C1 segment of cervical spinal cord (tissue), 14 donors: ENCODE measurements at places on chromosomes 6 and 20.

- DNase-seq = no peak
Observed at GRCh38 chr6:71228461-71229041, 60.1 kb upstream of the OGFRL1 start.

DNA sequence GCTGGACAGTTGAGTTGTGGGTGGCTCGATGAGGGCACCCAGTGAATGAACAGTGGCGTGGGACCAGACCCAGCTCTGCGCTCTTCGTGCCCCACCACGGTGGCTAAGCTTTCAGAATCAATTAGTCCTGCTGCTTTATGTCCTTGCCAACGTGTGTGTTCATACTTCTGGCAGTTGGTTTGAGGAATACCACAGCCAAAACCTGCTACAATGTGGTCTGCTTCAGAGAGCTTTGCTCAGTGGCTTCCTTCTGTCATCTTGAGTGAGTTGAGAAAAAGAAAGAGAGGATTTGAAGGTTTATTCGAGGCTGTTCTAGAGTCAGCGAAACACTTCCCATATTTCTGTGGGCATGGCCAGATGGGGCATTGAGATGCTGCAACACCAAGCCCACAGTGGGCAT, 39.5 kb upstream of the SLC22A2 start:
- DNase-seq = no peak

DNA sequence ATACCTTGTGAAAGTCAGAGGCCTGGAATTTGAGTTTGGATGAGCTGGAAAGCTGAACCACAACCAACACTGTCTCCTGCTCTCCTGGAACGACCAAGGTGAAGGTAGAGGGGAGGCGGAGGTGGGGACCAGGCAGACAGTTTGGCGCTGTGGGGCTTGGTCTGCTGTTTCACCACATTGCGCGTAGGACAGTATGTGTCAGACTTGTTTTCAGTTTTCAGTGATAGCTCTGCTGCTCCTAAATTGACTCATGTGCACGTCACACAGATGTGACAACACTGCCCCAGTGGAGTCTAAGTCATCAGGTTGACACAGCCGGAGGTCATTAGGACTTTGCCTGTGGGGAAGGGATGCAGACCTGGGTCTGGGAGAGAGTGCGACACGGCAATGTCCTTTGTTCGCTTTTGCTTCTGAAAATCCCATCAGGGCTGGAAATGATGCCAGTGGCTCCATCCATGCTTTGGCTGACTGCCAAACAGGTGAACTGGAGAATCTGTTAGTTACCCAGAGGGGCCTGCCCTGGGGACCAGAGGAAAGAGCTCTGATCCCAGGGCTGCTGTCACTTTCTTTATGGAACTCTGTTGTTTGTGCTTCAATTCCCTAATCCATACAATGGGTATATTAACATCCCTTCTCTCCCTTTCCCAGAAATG, 255.5 kb downstream of the CDC5L start:
- no peak for DNase-seq

- DNase-seq = no peak
Observed at GRCh38 chr20:23629017-23629541, 8.7 kb downstream of the CST3 start.

- DNase-seq = no peak
Observed at GRCh38 chr20:63740070-63740626, 572 bp downstream of the SLC2A4RG start.

DNA sequence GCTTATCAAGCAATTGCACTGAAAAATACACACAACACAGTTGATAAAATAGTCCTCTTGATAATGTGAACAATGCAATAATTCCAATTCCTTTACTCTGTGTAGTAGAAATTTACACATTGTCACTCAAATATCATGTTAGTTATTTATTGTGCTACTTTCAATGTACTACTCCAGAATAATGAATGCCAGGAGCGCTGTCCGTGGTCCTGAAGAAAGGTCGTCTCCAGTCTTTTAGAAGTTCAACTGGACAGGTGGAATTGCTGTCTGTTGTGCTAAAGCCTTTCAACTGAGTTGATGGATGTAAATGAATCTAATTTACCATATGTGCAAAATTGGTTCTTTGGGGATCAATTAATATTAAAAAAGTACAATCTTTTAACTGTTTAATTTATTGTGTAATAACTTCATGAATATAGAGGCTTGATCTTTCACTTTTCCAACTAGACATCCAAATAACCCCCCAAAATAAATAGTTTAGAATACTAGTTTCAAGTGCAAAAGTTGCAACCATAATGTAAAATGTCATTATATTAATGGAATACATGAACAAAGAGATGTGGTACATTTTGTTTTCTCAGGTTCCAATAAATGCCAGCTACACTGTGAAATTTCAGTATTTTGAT, 3.2 kb downstream of the GRIK2 start:
- no peak for DNase-seq

- no peak for DNase-seq
Observed at GRCh38 chr6:79230149-79230548, 4.3 kb downstream of the HMGN3 start.

DNA sequence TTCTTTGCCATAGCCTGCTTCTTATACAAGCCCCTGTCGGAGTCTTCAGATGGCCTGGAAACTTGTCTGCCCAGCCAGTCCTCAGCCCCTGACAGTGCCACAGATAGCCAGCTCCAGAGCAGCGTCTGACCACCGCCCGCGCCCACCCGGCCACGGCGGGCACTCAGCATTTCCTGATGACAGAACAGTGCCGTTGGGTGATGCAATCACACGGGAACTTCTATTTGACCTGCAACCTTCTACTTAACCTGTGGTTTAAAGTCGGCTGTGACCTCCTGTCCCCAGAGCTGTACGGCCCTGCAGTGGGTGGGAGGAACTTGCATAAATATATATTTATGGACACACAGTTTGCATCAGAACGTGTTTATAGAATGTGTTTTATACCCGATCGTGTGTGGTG, 29.5 kb downstream of the SLCO4A1 start:
- DNase-seq = no peak

DNA sequence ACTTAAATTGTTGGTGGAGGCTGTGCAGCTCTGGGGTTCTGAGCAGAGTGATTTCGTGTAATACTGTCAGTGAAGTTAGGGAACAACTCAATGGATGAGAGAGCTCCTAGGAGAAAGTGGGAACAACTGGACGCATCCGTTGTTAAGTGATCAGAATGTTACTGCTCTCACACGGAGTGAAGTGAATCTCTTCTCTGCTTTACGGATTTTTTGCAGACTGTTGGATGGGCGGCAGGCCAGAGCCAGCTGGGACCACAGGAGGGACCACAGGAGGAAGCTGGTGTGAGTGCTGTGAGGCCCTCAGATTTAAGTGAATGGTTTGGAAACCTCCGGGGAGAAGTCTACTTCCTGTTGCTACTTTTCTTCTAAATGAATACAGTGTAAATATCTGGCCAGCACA, 23.7 kb upstream of the PPP1R14C start:
- no peak for DNase-seq

DNA sequence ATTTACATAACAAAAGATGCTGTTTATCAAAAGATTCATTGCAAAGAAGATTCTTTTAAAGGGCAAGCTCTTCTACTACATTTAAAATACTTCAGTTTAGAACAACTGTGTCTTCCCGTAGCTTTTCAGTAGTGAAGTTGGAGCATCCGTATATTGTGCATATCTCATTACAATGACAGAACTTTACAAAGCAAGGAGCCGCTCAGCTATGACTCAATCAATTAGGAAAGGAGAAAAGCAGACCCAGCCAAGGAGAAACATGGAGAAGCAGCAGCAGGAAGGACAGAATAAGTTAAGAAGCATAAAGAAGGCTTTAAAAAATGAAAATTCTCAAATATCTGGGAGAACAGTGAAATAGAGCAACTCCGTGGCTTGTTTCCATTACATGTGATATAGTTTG, 132.6 kb upstream of the SMLR1 start:
- DNase-seq = no peak
